Lower leg skin (tissue), 4 donors: ENCODE measurements at places on chromosomes 5 and 9. TPM values are rescaled to one million over a fixed set of nuclear protein-coding genes. Genes with fewer than 3 reads are reported as not detected.

- no peak for DNase-seq
Observed at GRCh38 chr5:100562821-100563220, 27.6 kb downstream of the FAM174A start.

Gene LRRC26
- total RNA-seq: 19.4 TPM

- DNase-seq: no peak
Observed at GRCh38 chr5:76062502-76063041, 20.6 kb upstream of the SV2C start.

GRCh38 chr5:174448662-174449061 lies 275.7 kb upstream of the MSX2 start:
- no peak for DNase-seq

Gene DMRT2
- 0.22 TPM for total RNA-seq

DNA sequence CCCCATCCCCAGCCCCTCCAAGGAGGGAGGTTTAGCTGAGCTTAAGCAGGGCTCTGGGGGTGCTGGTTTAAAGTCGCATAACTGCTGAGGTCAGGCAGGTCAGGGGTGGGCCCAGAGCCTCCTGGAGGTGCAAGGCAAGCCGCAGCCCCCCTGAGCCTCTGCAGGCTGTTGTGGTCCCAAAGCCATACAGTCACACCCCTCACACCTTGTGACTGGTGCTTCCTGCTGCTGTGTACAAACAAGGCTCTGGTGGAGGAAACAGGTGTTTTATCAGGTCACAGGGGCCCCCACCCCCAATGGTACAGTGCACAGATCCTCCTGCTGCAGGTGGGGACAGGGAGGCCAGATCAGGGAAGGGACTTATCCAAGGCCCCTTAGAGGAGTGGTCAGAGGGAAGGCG lies 8.0 kb downstream of the TCF7 start:
- DNase-seq: no peak

Gene BTNL8
- total RNA-seq: not detected

- DNase-seq: no peak
Observed at GRCh38 chr5:72991394-72991793, 35.6 kb downstream of the FCHO2 start.

Gene PRUNE2
- 4.1 TPM for total RNA-seq

Gene GLT6D1
- not detected for total RNA-seq

Gene SAPCD2
- total RNA-seq: 9.1 TPM

DNA sequence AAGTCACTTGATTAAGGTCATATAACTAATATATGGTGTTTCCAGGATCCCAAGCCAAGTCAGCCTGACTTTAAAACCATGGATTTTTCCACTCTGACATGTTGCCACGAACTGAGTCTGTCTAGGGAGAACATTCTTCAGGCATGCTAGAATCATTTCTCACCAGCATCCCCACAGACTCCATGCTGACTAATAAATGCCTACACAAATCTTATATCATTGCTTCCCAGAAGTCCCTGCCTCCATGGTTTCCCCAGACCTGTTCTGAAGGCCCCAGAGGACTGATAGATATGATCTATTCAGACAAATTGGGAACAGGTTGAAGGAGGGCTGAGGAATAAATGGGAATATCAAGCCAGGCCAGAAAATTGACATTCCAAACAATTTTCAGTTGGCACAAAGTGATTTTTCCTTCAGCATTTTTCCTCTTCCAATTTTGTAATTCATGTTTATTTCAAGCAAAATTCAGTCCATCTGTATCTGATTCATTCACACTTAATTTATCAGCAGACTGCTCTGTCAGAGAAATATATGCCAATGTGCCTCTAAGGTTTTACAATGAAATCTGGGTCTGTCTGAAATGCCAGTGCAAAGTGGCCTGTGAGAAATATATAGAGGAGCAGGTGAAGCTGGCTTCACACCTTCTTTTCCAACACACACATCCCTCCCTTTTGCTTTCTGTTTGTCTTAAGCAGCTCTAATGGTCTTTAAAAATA lies 413.6 kb upstream of the TNC start:
- no peak for DNase-seq

Gene RASEF
- total RNA-seq: 4.8 TPM

- DNase-seq: no peak
Observed at GRCh38 chr9:128054087-128054486, 13.0 kb downstream of the NAIF1 start.

Gene SPATA31D3
- not detected for total RNA-seq

GRCh38 chr5:160548949-160549645 lies 127.4 kb downstream of the PTTG1 start:
- DNase-seq: no peak

GRCh38 chr9:116435706-116436105 lies 251.4 kb upstream of the TRIM32 start:
- DNase-seq: no peak

GRCh38 chr5:72767289-72768010 lies 49.0 kb upstream of the TNPO1 start:
- no peak for DNase-seq

Gene SREK1IP1
- 12.7 TPM for total RNA-seq

- no peak for DNase-seq
Observed at GRCh38 chr9:136566901-136567300, 21.1 kb upstream of the NOTCH1 start.

DNA sequence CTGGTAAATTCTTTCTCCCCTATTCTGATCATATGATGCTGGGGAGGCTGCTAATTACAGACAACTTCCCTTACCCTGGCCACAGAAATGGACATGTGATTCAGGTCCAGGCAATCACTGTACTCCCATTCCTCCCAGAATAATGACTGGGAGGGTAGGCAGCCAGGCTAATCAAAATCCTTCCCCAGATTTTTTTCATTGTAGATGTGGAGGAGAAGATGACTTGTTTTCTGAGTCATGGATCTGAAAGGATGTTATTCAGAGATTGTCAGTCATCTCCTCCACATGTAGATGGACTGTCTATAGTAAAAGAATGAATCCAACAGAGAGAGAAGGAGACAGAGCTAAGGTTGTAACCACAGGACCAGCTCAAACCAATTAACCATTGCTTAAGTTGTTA lies 123.9 kb upstream of the PUM3 start:
- no peak for DNase-seq

DNA sequence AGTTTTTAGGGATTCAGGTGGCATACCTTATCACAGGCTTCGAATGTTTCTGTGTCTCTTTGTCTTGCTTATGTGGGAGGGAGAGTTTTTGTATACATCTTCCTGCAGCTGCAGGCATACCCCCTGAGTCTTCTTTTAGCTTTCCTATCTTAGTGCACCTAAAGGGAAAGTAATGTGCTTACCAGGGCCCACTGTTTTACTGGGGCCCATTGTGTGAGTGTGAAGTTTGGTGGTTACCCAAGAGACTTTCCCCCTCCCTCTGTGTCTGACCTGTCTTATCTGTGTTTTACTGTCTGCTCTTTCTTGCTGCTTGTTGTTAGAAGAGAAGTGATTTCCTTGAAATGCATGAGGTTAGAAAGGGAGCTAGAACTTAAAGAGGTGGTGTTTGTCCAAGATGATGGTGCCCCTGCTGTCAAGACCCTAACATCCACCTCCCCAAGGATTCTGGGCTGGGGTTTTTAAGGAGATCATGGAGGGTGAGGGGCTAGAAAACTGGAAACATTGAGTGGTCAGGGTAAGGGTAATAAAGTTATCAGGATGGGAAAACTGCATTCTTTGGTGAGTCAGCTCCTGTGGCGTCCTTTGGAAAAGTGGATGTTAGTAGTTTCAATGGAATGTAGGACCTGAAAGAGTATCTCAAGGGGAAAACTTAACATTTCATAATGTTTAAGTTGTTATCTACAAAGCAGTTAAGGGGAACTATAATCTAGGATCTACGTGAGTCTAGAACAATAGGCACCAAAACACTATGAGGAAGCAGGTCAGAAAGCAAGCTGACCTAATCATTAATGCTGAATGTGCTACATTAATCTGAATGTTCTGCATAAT lies 583.5 kb upstream of the TUSC1 start:
- DNase-seq: no peak

GRCh38 chr5:169442913-169443784 lies 140.4 kb upstream of the SPDL1 start:
- DNase-seq: no peak

Gene XPA
- total RNA-seq: 16.5 TPM

DNA sequence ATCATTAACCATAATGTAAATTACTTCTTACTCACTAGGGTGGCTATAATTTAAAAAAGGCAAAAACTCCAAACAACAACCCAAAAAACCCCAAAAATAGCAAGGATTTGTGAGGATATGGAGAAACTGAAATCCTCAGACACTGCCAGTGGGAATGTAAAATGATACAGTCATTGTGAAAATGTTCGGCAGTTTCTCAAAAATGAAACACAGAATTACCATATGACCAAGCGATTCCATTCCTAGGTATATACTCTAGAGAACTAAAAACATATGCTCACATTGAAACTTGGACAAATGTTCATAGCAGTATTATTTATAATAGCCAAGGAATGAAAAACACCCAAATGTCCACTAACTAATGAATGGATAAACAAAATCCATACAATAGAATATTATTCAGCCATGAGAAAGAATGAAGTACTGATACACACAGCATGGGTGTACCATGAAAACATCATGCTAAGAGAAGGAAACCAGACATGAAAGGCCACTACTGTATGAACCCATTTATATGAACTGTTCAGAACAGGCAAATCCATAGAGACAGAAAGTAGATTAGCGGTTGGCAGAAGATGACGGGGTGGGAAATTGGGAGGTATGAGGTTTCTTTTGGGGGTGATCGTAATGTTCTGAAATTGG lies 119.1 kb downstream of the MAPKAP1 start:
- no peak for DNase-seq

DNA sequence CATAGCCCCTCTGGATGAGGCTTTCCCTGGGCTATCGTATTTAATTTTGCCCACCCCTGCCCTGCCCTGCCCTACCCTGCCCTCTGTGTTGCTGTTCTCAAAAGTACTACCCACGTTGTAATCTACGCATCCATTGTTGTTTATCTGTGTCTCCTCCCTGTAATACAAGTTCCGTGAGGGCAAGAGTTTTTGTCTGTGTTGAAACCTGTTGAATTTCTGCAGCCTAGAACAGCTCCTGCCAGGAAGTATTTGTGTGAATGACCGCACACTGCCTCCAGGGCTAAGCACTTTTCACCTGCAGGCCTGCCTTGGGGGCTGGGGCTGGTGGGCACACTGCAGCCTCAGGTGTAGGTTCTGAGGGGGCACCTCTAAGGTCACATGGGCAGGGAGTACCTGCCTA lies 244.8 kb downstream of the HSPA4 start:
- no peak for DNase-seq

Gene ORM1
- total RNA-seq: not detected

- peak; percentile 58 for DNase-seq
Observed at GRCh38 chr5:138032028-138032571, 779 bp downstream of the FAM13B start.

DNA sequence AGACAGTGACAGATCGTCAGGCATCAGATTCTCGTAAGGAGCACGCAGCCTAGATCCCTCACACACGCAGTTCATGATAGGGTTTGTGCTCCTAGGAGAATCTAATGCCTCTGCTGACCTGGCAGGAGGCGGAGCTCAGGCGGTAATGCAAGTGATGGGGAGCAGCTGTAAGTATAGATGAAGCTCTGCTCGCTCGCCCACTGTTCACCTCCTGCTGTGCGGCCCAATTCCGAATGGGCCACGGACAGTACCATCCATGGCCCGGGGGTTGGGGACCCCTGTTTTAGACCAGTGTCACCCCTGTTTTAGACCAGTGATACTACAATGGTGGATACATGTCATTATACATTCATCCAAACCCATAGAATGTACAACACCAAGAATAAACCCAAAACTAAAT lies 4.0 kb upstream of the ARSB start:
- DNase-seq: no peak

GRCh38 chr9:131033269-131034224 lies 24.6 kb downstream of the LAMC3 start:
- DNase-seq: no peak

DNA sequence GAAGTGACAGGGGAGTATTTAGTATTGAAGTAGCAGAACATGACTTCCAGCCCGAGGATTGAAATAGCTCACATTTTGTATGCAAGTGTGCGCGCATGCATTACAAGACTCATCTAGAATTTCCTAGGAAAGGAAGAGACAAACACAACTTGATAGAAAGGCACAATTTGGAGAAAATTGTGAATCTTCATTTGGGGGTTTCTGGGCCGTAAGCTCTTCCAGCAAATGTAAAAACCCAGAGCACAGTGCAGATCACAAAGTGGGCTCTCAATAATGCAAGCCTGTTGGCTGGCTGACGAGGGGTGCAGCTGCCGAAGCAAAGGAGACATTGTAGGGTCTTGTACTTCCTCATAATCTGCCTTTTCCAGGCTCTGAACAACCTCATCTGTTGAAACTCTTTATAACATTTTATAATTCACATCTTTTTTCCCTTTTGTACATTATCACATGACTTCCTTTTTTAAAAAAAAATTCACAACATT lies 109.0 kb downstream of the BAAT start:
- no peak for DNase-seq

GRCh38 chr9:93682155-93682968 lies 106.0 kb downstream of the PHF2 start:
- peak; percentile 89 for DNase-seq

GRCh38 chr5:74541381-74541781 lies 99.1 kb downstream of the ENC1 start:
- DNase-seq: no peak

Gene ACTBL2
- total RNA-seq: 2.2 TPM

Gene PCDHB12
- total RNA-seq: 2.3 TPM

GRCh38 chr5:81642210-81642609 lies 108.7 kb downstream of the SSBP2 start:
- no peak for DNase-seq

- DNase-seq: no peak
Observed at GRCh38 chr5:140054086-140054689, 11.1 kb upstream of the NRG2 start.

Gene FOXD4L3
- total RNA-seq: not detected

Gene HAVCR2
- 4.4 TPM for total RNA-seq

DNA sequence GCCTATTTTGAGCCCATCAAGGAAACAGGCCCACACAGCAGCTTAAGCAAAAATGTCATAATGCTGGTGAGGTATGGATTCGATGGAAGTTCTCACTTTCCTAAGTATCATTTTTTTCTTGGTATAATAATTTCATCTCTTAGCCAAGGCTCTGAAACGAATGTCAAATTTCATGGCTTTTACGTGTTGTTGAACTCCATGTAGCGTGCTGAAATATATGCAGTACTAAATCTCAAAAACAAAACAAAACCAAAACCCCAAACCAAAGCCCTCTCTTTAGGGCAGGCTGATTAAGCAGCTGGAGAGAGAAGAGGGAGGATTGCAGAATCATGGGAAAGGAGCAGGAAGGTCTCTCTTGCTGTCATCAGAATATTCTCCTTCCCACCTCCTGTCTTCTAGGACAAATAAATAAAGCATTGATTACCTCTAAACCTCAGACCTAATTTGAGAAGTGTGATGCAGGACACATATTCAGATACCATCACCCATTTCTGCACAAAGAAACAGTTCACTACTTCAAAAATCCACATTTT lies 58.3 kb downstream of the TMEM174 start:
- no peak for DNase-seq

Gene ABHD17B
- 41.5 TPM for total RNA-seq

GRCh38 chr5:131394128-131394527 lies 130.3 kb downstream of the CDC42SE2 start:
- DNase-seq: no peak

Gene OGN
- total RNA-seq: 1.8 TPM

Gene ASPN
- 9.1 TPM for total RNA-seq

Gene PTPN3
- 44.5 TPM for total RNA-seq
